Bronchus fibroblast of lung (primary cell): ENCODE measurements at places on chromosomes 3 and 15. TPM values are rescaled to one million over a fixed set of nuclear protein-coding genes. Genes with fewer than 3 reads are reported as not detected.

The UBAP1L gene
- under 0.01 and 0.30 TPM in 2 replicates for total RNA-seq

The PRR20G gene
- total RNA-seq, result not detected in 2 replicates

The ZNF80 gene
- total RNA-seq, result not detected in 2 replicates

The CERS3 gene
- not detected in 2 replicates for total RNA-seq

The GATM gene
- 0.15 TPM in 1 of 2 replicates, not detected in the other for total RNA-seq

The CLEC3B gene
- total RNA-seq, result 19.9 and 23.4 TPM in 2 replicates
